Stimulated activated CD8-positive, alpha-beta memory T cell treated with anti-CD3 and anti-CD28 coated beads, Interleukin-4, amount 100 ng/mL, for 1 hour (primary cell): ENCODE measurements at places on chromosomes 7 and 10.
A peak's percentile ranks its signal among the peaks of the same experiment; 100 is the strongest.

DNA sequence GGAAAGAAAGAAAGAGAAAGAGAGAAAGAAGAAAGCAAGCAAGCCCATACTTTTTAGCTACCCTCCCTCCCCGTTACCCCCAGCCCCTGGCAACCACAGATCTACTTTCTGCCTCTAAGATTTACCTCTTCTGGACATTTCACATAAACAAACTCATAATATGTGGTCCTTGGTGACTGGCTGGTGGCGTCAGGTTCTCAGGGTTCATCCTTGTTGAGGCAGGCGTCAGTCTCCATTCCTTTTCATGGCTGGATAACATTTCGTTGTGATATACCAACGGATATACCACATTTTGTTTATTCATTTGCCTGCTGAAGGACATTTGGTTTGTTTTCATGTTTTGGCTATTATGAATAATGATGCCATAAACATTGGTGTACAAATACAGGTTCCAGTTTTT, 30.5 kb downstream of the CDH23 start:
- no peak for DNase-seq

- no peak for DNase-seq
Measured at GRCh38 chr7:50863053-50863452, 80.4 kb upstream of the GRB10 start.

DNA sequence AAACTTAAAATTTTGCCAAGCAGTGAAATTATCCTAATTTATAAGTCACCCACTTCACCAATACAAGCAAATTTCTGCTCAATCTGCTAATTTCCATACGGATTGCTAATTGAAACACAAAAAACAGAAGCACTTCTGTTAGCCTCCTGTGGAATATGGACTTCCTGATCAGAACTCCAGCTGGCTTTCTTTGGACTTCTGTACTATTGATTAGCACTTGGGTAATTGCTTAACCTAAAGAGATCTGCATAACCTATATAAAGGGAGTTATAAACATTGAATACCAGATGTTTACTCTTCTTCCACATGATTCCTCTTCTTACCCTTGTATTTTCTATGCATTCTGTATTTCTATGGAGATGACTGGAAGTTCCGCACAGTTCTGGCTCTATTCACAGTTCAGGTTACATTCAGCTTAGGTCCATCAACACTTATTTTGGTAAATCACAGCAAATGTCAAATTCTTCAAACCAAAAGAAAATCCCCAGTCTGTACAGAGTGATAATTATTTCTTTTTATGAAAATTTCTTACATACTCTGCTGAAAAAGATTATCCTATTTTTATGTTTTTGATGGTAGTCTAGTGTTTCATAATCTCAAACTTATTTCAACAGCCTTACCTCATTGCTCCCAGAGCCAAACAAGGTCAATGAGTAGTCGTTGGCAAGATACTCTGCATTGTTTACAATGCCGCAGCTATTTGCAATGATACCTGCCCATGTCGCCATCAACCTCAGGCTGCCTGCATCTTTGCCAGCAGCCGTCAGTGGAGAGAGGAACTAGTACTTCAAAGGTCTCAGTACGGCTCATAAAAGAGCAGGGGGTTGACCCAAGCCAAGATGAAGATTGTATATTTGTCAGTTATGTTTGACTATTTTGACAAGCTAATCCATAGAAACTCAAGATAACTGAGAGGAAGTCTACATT, 225.6 kb downstream of the AHR start:
- no peak for DNase-seq

DNA sequence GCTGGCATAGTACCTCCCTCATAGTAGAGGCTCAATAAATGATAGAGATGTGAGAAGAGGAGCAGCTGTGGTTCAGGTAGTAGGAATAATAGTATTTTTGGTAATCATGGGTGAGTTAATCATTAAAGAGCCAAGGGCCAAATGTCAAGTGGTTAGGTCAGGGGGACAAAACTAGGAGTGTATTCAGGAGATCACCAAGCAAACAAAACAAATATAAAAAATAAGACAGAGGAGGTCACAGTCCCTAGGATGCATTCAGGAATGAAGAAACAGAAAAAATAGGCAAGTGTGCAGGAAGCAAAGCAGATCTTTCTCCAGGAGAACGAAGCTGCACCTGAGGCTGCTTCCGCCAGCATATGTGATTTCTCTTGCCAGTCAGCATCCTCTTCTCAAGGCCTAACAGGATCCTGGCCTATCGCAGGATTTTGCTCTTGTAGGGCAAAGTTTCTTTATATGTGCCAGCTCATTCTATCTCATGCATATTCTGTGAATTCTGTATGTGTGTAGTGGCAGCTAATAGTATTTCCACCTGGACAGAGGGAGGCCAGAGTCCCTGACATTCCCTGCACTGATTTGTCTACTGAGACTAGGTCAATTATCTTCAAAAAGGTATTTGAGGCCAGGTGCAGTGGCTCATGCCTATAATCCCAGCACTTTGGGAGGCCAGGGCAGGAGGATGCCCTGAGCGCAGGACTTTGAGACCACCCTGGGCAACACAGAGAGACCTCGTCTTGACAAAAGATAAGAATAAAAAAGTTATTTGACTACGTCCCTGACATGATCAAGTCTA, 82.7 kb downstream of the AKR1D1 start:
- DNase-seq, result no peak

DNA sequence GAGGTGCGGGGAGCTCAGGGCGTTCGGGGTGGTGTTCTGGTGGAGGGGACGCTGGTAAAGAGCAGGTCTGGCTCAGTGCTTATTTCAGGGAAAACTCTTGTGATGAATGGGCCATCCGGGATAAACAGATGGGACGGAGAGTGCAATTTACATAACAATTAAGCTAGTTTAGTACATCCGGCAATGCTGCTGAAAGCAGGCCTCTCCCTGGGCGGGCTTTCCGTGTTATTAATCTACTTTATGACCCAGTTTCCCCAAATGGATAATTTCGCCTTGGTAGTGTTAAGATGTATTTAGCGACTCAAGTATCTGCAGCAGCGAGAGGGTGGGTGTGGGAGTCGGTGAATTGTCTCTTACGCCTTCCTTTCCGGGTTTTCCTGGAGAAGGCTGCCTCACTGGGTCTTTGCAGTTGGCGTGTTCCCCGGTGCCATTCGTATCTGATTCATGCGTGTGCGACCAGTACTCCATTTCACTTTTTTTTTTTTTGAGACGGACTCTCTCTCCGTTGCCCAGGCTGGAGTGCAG, 25.2 kb downstream of the FOXK1 start:
- no peak for DNase-seq

- no peak for DNase-seq
Measured at GRCh38 chr7:108189733-108190388, 59.7 kb upstream of the LAMB4 start.

- no peak for DNase-seq
Measured at GRCh38 chr10:50851884-50852671, 33.3 kb downstream of the A1CF start.

- no peak for DNase-seq
Measured at GRCh38 chr10:117226813-117227451, 14.0 kb upstream of the SLC18A2 start.

DNA sequence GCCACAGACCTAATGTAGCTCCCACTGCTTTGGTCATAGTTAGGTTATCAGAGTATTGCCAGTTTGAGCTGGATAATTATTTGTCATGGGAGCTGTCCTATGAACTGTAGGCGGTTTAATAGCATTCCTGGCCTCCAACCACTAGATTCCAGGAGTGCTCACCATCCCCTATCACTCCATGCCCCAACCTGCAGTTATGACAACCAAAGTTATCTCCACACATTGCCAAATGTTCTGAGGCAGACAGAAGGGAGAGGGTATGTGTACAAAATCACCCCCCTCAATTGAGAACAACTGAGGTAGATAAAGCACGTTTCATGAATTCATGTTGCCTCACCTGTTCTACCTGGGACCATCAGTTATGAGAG, 119.0 kb upstream of the CACUL1 start:
- DNase-seq, result no peak

DNA sequence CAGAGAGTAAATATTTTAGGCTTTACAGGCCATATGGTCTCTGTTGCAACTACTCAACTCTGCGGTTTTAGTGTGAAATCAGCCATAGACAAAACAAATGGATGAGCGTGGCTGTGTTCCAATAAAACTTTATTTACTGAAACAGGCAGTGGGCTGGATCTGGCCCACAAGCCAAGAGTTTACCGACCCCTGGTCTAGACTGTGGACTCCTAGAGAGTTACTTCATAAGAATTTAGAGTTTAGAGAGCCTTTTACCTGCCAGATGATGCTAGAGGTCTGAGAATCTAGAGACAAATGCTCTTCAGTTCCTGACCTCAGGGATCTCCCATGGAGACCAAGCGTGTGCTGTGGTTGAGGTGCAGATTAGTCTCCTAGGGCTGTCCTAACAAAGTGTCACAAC, 174.8 kb downstream of the PTEN start:
- DNase-seq, result no peak

GRCh38 chr10:58052772-58053171, 214.9 kb downstream of the IPMK start:
- no peak for DNase-seq

- DNase-seq, result no peak
Measured at GRCh38 chr7:50146692-50147091, 53.6 kb upstream of the ZPBP start.

- no peak for DNase-seq
Measured at GRCh38 chr10:103666087-103666761, 172.7 kb downstream of the NEURL1 start.

DNA sequence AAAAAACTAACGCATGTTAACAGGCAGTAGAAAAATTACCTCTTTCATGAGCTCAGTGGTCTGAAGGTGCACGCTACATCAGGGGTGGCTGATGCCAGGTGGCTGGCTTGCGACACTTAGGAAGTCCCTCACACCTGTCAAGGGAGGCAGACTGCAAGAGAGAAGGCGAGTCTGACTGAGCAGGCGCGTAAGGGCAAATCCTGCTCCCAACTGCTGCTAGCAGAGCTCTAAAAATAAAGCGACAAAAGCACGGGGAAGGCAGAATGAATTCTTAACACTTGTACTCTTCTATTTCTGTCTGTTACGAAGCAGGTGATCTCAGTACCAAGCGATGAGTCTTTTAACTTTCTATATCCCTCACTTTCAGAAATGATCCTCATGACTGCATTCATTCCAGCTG, 33.1 kb downstream of the CACNA2D1 start:
- DNase-seq, result no peak

GRCh38 chr7:37342688-37343471, 105.8 kb downstream of the ELMO1 start:
- DNase-seq, result peak; percentile 18

DNA sequence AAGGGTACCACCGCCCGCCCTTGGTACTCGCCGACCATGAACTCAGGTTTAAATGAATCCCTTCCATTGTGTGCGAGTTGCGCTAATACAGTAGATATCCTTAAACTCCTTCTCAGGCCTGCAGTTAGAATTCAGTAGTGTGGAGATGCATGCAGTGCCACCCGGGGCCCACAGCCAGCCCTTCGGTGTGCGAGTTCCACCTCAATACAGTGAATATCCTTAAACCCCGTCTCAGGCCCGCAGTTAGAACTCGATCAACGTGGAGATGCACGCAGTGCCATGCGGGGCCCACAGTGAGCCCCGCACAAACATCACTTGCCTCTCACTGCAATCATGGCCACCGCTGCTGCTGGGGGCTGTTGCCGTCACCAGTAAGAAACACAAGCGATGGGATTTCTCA, 261.9 kb downstream of the MAD1L1 start:
- no peak for DNase-seq

- DNase-seq, result no peak
Measured at GRCh38 chr10:109966961-109967738, 40.6 kb upstream of the ADD3 start.

DNA sequence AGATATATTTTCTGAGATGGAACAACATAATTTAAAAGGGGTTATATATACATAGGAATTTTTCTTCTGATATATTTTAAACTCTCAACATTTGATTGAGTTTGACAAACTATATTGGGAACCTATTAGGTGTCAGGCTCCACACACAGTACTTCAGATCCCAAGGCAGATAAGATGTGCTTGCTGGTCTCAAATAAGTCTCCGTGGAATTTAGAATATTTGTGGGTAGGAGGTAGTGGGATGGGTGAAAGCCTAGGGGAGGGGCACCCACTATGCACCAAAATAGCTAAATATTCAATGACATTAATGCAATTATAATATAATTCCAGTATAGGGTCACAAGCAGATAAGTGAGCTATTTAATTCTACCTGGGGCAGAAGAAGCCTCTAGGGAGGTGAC, 81.5 kb downstream of the ARL4A start:
- DNase-seq, result no peak

- DNase-seq, result no peak
Measured at GRCh38 chr7:104979167-104979841, 34.7 kb upstream of the KMT2E start.

DNA sequence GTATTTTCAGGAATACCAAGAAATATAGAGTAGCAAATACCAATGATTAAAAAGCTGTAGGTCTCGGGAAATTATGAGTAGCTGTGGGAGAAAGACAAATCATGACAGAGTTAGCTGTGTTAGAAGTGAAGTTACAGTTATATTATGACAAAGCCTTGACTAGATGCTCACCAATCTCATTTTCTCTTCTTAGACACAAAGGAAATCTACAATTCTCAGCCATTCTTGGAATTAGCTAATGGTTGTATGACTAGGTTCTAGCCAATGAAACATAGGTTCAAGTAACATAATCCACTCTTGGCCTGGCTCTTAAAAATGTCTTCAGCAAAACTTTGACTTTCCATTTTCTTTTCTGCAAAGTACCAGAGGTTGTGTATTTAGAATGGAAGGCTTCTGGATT, 228.8 kb upstream of the MTPN start:
- no peak for DNase-seq

- no peak for DNase-seq
Measured at GRCh38 chr7:137366995-137367394, 23.5 kb upstream of the PTN start.

GRCh38 chr7:22375359-22376048, 18.6 kb upstream of the RAPGEF5 start:
- DNase-seq, result no peak
